ENCODE measurements at places on chromosomes 6 and 20.

GRCh38 chr6:25585225-25585624 lies 66.8 kb upstream of the SCGN start:
- no peak for DNase-seq

- DNase-seq, result no peak
Measured at GRCh38 chr20:64062276-64062595, 762 bp upstream of the TCEA2 start.

DNA sequence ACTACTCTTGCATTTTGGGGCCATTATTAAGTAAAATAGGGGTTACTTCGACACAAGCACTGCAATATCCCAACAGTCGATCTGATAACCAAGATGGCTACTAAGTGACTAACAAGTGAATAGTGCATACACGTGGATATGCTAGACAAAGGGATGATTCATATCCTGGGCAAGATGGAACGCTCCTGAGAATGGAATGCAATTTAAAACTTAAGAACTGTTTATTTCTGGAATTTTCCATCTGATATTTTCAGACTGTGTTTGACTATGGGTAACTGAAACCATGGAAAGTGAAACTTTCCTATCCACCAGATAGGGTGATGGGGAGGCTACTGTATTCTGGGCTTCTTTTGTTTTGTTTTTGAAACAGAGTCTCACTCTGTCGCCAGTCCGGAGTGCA lies 66.5 kb downstream of the ILRUN start:
- no peak for DNase-seq

DNA sequence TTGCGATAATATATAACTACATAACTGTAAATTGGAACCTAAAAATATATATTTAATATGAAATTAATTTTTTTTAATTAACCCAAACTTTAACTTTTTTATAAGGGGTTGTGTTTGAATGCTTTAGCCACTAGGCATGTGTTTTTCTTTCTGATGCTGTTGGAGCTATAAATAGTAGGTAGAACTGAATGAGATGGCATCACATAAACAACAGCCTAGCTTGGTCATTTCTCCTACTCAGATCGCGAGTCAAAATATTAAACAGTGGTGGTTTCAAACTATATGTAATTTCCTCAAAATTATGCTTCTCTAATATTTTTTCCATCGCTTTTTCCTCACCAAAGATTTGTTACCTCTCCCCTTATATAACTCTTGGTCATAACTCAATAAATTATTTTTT lies 243.2 kb downstream of the ARID1B start:
- DNase-seq, result no peak

DNA sequence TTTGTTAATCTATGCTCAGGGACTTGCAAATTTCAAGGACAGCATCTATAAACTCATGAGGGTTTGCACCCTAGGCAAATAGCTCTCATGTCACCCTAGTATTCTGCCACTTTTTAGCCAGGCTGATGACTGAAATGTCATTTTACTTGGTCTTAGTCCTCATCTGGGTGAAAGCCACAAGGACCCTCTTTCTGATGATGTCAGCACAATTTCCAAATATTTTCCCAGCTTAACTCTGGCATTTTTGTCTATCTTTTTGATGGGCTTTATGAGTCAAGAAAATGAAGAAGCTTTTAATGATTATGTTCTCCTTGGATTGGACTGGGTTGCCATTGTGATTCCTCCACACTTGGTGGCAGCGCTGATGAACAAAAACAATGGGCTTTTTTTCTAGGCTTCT lies 420.1 kb upstream of the BTBD3 start:
- DNase-seq, result no peak

DNA sequence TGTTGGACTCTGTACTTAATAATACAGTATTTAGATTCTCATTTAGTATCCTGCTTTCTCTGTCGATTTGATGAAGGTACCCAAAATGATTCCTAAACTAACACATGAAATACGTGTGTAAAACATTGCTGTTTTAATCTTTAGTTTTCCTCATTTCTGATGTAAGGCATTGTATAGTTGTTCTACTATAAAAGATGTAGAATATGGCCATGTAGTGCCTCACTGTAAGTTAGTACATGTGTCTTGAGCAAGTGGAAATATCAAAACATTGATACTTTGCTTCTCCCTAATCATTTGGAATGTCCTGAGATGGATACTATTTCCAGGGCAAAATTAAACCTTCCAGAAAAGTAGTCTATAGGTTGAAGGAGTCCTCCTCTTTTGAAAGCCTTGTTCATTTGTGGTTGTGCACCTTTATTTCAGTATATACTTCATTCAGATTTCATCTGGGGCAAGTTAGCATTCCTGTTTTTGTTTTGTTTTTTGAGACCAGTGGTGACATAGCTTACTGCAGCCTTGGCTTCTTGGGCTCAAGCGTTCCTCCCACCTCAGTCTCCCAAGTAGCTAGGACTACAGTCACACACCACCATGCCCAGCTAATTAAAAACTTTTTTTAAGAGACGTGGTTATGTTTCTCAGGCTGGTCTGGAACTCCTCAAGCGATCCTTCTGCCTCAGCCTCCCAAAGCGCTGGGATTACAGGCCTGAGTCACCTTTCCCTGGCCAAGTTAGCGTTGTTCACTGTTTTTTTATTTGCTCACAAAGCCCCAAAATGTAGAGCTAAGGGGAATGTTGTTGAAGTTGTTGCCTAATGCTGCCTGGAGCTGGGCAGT lies 11.6 kb downstream of the SRSF3 start:
- DNase-seq, result no peak

GRCh38 chr20:54251096-54251495 lies 43.2 kb downstream of the PFDN4 start:
- no peak for DNase-seq

DNA sequence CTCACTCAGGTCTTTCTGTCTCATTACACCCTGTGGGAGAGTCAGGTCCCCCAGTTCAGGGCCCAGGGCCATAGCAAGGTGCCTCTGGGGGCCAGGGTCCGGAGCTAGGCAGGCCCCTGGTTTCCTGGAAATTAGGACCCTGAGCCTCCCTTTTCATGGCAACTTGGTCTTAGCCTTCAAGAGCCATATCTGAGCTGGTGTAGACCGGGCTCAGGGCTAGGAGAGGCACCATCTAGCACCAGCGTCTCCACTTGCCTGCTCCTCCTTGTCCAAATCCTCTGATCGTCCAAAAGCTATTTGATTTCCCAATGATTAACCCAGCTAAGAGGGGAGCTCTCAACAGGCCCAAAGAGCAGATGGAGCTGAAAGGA lies 5.6 kb downstream of the MDFI start:
- DNase-seq, result no peak

DNA sequence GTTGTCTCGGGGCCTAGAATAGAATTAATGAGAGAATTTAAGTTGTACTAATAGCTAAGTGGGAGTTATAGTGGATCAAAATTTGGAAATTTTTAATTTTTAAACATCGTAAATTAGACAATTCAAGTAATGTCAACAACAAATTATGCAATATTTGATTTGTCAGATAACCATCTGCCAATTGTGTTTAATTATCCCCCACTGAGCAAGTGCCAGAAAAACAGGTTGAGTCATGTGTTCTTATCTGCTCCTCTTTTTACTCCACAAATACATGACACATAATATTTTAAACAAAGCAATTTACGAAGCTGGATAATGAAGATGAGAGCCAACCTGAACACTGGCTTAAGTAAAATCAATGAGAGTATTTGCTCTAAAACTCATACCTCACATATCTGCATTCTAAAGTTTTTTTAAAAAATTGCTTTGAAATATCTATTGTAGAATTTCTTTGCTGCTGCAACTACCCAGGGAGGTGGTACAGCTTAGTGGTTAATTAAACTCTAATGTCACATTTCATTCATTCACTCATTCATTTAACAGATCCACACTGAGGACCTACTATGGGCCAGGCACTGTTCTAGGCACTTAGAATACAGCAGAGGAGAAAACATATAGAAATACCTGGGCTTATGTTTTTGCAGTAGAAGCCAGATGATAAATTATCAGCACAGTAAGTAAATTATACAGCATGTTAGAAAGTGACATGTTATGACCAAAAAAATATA lies 57.1 kb upstream of the MAP7 start:
- DNase-seq, result peak; percentile 15

GRCh38 chr6:56891754-56892153 lies 63.2 kb upstream of the BEND6 start:
- DNase-seq, result no peak

- no peak for DNase-seq
Measured at GRCh38 chr20:533526-533925, 10.1 kb downstream of the CSNK2A1 start.

GRCh38 chr6:160357088-160357487 lies 8.9 kb downstream of the SLC22A3 start:
- DNase-seq, result no peak

DNA sequence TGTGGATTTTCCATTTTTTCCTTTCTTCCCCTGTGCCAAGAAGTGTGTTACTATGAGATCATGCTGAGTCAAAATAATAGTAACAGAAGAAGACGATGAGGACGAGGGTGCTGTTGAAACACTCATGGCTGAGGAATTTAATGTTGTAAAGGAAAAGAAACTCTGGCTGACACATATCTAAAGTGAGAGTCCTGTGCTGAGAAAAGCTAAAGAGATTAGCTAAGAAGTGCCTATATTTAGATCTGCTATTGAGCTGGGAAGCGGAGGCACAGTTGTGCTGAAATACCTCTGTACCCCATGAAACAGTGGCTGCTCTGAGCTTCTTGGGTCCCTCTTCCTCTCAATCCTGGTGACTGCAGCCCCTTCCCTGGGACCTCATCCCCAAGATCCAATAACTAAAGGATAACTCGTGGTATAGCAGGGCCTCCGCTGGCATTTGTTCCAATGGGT lies 1.1 kb upstream of the SYTL3 start:
- no peak for DNase-seq

GRCh38 chr6:110520209-110520965 lies 44.0 kb upstream of the SLC22A16 start:
- no peak for DNase-seq

- no peak for DNase-seq
Measured at GRCh38 chr20:24212494-24212893, 223.9 kb upstream of the GGTLC1 start.

- DNase-seq, result no peak
Measured at GRCh38 chr6:108167449-108168089, 1.7 kb downstream of the NR2E1 start.

DNA sequence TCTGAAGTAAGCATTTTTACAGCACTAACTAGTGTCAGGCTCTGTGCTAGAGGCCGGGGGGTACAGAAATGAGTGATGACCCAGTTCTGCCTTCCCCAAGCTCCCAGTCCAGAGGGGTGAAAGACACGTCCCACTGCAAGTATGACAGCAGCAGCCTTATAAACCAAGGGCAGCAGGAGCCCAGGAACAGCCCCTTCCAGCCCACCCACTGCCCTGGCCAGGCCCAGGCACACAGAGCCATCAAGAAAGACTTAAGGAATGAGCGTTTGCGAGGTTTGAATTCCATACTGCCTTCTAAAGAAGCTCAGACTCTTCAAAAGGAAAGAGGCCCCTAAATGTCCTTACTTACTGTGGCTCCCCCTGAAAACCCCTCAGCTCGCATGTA lies 10.0 kb downstream of the TRERF1 start:
- no peak for DNase-seq

DNA sequence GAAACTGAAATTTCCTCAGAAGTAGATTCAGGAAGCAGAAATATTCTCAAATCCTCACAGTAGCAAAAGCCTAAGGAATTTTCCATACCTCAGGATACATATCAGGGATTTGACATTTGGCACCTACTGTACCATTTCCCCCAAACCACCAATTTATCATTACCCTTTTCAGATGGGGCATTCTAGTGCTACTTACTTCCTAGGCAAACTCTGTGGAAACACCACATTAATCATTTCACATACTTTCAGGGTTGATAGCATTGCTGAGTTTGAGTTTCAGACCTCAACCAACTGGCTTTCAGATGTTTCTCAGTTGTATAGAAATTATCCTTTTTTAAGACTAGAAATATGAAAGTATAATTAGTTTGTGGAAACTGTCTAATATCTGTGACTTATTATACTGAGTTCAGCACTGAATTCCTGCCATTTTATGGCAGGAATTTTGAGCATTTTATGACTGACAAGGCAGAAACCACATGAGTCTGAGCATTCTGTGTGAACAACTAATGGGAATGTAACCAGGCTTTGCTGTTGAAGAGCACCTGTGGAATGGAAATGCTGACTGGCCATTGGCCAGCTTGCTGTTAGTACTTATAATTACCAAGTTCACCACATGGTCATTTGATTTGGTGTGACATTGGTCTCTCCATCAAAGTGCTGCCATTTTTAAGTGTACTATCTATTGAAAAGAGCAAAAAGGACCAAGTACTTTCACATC lies 35.1 kb upstream of the IRAK1BP1 start:
- no peak for DNase-seq

DNA sequence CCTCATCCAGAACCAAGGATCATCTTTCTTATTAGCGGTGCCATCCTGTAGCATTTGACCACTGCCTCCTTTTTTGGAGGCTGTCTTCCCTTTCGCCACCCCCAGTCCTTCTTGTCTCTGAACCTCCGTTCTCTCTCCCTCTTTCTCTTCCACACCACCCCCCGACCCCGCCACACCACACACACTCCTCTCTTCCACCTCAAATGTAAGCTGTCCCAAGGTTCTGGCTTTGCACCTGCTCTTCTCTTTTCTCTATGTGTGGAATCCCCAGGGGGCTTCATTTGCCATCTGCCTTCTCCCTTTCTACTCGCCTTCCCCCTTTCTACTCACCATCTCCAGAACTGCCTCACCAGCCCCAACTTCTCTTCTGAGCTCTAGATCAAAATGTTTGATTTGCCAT lies 111.3 kb upstream of the CDYL start:
- DNase-seq, result no peak

- no peak for DNase-seq
Measured at GRCh38 chr6:163062790-163063189, 335.0 kb downstream of the PACRG start.

GRCh38 chr6:36324191-36324590 lies 12.5 kb downstream of the BNIP5 start:
- DNase-seq, result no peak

DNA sequence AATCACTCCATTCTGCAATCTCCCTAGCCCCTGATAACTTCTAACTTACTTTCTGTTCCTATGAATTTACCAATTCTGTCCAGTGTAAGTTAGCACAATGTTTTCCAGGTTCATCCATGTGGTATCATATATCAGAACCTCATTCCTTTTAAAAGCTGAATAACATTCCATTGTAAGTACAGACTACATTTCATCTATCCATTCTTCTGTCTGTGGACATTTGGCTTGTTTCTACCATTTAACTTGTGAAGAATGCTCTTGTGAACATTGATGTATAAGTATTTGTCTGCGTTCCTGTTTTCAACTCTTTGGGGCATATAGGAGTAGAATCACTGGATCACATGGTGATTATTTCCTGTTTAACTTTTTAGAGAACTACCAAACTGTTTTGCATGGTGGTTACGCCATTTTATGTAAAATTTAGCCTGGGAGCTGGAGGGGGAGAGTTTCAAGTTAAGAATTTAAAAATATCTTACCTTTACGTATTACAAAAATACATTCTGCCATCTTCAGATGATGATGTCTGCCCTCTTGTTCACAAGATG lies 156.5 kb downstream of the BTBD3 start:
- no peak for DNase-seq

DNA sequence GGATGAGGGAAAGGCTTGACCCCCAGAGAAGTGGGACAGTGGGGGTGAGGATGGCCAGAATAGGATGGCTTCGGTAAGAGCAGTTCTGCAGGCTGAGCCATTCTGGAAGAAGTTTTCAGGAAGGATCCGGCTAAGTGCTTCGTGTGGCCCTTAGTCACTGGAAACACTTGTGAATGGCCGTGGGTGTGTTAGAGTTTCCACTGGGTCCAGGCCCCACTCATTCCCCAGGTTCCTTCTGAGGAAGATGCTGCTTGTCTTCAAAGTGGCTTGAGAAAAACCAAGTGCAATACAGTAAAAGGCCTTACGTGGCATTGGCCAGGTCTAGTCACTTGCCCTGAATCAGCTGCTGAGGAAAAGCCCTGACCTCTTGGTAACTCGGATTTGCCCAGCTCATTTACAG lies 27.9 kb downstream of the MANBAL start:
- no peak for DNase-seq

All from hematopoietic multipotent progenitor cell treated with erythropoietin and hydrocortisone succinate and interleukin-3 and kit ligand, for 17 days (in vitro differentiated cells).